ENCODE measurements at places on chromosomes 5 and 9.

DNA sequence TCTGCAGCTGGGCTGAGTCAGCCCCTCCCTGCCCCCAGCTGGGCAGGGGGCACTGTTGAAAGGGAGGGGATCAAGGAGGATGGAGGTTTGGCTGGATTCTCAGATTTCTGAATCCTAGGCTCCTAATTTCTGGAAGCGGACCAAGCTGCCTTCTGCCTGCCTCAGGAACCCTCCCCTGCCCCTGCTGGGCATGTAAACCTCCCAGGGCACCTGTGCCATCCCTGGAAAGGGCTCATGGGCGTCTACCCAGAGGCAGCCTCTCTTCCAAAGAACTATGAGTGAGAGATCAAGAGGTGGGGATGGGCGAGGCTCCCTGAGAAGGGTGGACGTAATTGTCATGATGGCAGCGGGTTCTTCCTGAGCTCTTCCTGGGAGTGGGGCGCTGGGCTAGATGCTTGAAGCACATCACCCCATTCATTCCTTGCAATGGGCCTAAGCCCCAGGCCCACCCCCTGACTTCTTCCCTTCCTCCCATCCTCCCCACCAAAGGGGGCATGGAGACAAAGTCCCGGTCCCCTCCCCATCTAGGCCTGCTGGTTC, 21.6 kb downstream of the CSF1R start:
- no peak for DNase-seq

DNA sequence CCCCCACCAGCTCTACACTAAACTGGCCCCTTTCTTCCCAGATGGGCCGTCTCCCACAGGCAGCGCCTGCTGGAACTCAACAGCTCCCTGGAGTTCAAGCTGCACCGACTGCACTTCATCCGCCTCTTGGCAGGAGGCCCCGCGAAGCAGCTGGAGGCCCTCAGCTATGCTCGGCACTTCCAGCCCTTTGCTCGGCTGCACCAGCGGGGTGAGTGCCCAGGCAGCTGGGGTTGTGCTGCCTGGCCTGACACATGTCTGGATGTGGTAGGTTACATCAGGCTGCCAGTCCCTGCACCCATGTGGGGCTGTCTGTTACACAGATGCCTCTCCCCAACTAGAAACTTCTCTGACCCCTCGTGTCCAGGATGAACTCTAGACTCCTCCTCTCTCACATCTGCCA, 9.8 kb downstream of the NHP2 start:
- no peak for DNase-seq

DNA sequence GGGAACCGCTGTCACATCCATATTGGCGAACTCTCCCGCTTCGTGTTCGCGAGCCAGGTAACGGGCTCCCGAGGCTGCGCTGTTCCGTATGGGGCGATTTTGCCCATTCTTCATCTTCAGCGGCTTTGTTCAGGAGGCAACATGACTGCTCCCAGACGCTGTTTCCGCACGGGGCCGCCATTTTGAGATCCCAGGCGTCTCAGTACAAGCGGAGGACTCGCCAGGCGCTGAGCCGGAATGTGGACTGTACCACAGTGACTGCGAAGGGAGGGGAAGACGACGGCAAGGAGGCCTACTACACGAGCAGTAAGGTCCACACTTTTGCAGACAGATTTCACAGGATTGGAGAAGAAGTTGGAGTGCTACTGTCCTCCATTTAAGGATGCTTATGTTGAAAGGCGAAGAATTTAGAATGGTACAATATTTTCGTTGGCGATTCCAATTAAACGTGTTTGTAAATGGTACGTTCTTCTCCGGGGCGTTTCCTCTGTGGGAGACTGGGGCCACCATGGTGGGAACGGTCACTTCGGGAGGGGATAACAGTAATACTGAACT, 41.6 kb upstream of the ZNF300 start:
- DNase-seq = no peak

DNA sequence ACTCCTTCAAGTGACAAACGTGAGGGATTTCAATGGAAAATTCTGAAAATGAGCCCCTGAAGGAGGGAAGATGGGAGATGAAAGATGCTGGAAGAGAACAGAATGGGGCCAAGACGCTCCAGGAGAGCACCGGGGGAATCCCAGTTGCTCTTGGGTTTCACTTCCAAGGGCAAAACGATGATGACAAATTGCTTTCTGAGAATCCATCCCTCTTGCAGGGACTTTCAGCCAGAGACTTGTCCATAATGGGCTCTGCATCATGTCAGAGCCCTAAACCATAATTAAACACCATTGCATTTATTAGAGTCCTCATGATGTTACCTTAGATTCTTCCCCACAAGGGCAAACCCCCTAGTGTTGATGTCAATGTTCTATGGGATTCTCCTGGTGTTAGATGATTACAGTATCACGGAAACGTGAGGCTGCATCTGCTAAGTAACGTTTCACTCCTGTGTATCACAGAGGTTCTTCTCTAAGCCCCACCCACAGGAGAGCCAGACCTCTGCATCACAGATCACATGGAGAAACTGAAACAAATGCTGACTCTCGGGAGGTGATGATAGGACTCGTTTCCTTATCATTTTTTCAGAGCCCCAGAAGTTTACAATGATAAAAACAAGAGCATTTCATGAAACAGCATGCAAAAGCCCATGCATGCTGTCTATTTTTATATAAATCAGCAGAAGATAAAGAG, 114.4 kb downstream of the TENT4A start:
- no peak for DNase-seq

DNA sequence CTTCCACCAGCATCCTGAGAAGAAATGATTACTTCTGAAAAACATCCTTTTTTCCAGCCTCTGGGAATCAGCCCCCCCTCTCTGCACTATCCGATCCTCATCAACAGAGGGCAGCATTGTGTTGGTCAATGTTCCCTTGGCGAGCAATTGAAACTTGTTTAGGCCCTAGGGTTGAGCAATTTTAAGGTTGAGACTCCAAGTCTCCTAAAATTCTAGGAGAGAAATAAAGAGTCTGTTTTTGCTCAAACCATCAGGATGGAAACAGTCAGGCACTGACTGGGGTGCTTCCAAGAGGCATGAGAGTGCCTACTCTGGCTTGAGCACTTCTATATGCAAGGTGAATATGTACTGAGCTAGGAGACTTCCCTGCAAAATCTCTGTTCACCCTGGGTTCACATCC, 12.4 kb upstream of the CYFIP2 start:
- DNase-seq = no peak

GRCh38 chr9:93094658-93095204, 1.3 kb upstream of the CARD19 start:
- DNase-seq = no peak

DNA sequence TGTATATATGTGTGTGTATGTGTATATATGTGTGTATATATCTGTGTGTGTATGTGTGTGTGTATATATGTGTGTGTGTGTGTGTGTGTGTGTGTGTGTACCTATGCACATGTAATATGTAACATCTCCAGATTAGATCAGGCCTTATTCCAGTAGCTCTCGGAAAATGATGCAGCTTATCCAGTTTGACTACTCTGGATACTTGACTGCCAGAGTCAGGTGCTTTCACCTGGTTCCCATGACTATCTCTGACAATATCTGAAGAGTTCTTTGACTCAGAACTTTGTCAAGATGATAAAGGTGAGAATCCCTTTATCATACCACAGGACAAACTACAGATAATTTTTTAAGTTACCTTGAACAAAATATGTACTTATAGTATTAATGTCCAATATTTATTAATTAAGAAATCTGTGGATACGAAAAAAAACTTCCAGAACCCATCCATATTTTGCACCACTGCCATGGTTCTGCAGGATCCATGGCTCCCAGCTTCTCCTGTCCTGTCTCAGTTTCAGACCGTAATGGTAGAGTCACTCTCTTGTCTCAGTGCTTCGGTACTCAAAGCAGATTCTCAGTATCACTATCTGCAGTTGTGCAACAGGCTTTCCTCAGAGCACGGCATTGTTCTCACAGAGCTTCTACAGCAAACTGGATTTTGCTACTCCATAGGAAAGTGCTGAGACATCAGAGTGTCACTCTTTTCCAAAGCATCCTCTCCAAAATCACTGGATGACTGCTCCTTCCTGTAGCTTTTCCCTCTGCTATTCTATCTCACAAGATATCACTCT, 164.4 kb upstream of the SLC12A2 start:
- no peak for DNase-seq
